Left lung (tissue), 14 donors: ENCODE measurements at places on chromosomes 2 and 18. TPM values are rescaled to one million over a fixed set of nuclear protein-coding genes. Genes with fewer than 3 reads are reported as not detected.
A peak's percentile ranks its signal among the peaks of the same experiment; 100 is the strongest.

The MGAT4A gene
- 17.9 TPM for polyA plus RNA-seq

The OR6B2 gene
- not detected for polyA plus RNA-seq

The PRLH gene
- not detected for polyA plus RNA-seq

The KIAA2012 gene
- 2.0 TPM for polyA plus RNA-seq

The COLEC12 gene
- 124 TPM for polyA plus RNA-seq

- DNase-seq: no peak
These were observed 4.2 kb downstream of the ADCY3 start for GRCh38 chr2:24915796-24916195.

DNA sequence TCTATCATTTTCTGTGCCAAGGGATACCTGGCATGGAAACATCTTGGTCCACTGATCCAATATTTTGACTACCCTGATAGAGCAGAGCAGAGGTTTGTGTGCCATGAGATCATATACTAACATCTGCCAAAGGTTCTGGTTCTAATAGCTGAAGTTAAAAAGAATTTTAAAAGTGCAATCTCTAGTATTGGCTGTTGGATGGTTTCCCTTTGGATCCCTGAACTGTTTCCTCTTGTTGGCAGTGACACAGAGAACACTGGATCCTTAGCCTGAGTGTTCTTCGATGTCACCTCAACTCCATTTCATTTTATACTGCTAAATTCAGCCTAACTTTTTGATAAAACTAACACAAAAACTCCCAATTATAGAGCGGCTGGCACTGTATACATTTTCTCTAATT is 169.3 kb upstream of the FBXO11 start:
- DNase-seq: no peak

GRCh38 chr18:62226047-62226446 is 39.0 kb downstream of the RELCH start:
- no peak for DNase-seq

DNA sequence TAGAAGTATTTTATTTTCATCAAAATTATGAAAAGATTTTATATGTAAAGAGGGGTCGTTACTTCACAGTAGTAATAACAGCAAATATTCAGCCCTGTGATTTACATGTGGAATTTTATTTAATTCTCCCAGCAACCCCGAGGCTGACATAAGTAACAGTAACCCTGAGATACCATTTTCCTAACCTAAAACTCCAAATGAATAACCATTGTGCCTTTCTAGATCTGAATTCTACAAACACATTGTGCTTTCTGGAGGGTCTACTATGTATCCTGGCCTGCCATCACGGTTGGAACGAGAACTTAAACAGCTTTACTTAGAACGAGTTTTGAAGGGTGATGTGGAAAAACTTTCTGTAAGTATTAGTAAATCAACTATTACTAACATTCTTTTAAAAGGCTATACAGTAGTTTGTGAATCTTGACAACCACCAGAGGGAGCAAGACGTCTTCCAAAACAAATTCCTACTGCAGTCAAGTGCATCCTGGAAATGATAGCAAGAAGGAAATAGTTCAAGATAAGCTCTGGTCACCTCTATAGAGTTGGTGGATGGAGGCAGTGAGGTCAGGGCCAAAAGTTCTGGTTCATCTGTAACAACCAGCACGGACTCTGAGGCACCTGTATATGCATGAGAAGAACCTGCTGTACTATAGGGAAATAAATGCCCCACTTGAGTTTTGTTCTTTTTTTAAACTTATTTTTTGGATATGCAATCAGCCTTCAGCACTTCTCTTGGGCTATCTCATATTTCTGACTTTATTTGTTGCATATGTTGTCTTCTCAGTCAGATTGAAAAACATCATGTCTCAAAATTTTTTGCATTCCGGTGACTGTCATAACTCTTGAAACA is 37.4 kb downstream of the ACTR2 start:
- peak; percentile 90 for DNase-seq

DNA sequence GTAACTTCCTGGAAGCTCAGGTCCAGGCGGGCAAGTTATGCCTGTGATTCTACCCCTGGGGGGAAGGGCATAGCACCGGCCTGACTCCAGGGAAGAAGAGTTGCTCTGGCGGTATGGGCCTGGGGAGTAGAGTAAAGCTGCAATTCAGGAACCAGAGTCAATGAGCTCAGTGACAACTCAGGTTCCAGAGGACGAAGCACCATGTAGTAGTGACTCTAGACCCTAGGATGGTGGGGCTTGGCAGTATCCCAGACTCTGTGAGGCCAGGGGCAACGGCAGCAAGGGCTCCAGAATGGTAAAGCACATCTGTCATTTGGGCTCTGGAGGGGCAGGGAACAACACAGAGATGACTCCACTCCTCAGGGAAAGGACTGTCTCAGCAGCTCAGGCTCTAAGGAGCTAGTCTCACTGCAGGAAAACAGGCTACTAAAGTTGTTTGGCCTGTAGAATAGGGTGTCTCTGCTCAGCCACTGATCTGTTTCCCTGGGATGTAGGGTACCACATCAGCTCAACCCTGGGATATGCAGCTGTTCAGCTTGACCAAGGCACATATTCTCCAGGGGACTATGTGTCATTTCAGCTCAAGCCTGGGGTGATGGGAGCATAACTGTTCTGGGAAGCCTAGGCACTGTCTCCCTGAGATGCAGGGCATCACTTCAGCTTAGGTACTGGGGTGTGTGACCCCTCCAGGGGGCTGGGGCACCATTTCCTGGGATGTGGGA is 36.2 kb upstream of the RHOB start:
- no peak for DNase-seq

- DNase-seq: peak; percentile 60
These were observed 23.4 kb upstream of the TMEM87B start for GRCh38 chr2:112031473-112032223.

DNA sequence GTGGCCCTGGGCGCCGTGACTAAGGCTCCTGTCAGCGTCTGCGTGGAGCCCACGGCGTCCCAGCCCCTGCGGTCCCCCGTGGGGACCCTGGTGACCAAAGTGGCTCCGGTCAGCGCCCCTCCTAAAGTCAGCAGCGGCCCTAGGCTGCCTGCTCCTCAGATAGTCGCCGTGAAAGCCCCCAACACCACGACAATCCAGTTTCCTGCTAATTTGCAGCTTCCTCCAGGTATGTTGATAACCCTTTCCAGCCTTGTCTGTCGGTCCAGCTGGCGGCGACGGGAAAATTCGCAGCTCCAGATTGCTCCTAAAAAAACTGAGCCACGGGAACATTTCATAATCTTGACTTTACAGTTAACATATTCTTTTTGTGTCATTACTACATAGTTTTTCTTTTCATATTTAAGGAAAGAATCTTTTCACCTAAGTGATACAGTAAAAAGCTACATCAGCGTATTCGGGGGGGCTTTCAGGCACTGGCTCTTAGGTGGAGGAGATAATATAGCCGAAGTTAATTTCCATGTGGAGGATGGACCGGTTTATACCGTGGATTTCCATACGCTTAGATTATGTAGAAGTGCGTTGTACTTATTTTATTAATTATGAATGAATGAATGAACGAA is 916 bp downstream of the TAF4B start:
- no peak for DNase-seq

GRCh38 chr2:159169187-159169586 is 117.3 kb downstream of the WDSUB1 start:
- no peak for DNase-seq

DNA sequence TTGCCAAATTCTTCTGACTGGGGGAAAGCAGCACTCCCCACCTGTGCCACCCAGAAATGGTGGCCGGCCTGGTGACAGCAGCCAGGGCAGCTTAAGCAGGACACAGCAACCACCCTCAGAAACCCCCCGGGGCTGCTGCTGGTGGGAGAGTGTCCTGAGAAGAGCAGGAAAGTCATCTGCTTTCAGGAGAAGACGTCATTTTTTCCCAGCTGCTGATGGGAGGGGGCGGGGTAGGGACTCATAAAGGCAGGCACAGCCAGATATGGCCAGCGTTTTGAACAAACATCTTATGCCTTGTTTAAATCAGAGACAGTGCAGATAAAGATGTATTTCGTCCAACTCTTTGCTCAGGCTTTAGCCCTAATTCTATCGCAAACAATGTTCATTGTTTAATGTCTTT is 139.5 kb downstream of the LRRC30 start:
- peak; percentile 29 for DNase-seq

DNA sequence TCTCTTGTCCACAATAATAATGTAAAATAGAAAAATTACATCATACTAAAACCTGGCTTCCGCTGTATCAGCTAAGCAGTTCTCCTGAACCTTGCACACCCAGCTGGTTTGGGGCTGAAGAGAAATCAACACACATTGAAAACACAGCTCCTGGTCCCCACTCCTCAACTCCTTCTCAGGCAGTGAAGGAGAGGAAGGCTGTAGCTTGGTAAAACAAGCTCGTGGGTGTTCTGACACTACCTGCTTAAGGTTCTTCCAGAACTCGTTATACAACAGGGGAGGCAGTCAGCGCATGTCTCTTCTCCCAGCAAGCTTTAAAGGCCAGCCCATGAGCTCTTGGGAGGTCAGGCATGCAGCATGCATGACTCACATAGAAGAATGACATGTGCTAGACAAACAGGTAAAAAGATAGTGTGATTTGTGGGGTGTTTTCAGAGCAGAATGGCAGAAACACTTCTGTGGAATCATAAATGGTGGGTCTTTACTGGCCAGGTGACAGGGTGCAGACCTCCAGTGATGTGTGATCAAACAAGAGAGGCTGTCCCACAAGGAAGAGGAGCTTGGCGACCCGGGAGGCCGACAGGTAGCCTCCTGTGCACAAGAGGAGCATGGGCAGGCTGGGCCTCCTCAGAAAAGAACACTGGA is 69.1 kb downstream of the UXS1 start:
- DNase-seq: no peak

DNA sequence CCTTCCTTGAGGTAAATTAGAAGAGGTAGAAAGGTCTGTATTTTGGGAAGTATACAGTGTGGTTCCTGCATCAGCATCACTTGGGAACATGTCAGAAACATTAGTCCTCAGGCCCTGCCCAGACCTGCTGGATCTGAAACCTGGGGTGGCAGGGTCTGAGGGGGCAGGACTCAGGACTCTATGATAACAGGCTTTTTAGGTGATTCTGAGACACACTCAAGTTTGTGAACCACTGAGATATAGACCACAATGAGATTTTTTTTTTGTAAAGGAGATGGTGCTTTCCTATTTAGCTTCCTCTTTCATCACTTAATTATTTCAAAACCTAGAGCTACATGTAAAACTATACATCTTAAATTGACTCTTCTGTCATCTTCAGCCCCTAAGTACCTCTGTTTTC is 262.7 kb upstream of the SPOPL start:
- DNase-seq: no peak

DNA sequence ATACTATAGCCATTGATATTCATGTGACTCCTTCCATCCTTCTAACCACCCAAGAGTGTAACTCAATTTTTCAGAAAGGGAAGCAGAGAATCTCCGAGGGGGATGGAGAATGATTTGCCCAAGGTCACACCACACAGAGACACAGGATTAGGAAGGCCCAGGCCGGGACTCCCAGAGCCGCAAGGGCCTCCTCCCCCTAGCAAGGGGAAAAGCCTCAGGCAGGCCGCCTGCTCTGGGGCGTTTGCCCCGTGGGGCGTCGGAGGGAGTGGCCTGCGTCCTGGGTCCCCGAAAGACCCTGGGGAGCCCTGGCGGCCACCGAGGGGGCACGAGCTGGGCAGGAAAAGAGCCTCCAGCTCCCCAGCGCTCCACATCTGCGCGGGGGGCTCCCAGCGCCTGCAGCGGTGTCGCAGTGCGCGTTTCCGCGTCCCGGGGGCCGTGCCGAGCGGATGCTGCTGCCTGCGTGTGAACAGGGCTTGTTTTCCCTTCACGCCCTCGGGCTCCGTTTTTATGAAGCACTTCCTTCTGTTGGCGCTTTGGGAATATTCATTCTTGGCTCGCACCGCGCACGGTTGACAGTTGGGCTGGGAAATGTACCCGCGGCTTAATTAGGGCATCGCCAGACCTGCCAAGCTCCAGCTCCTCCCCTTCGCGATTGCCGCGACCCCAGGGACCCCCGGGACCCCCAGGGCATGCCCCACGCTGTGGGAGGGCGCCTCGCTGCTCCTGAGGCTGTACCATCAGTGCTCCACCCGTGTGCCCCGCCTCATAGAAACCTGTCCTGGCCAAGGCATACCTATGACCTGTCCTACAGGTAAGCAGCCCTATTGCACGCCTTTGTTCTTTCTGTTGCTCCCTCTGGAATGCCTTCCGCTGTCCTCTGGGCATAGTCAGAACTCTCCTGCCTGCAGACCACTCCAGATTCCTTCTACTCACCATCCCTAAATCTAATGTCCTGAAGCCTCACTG is 158.9 kb upstream of the GLI2 start:
- DNase-seq: no peak

DNA sequence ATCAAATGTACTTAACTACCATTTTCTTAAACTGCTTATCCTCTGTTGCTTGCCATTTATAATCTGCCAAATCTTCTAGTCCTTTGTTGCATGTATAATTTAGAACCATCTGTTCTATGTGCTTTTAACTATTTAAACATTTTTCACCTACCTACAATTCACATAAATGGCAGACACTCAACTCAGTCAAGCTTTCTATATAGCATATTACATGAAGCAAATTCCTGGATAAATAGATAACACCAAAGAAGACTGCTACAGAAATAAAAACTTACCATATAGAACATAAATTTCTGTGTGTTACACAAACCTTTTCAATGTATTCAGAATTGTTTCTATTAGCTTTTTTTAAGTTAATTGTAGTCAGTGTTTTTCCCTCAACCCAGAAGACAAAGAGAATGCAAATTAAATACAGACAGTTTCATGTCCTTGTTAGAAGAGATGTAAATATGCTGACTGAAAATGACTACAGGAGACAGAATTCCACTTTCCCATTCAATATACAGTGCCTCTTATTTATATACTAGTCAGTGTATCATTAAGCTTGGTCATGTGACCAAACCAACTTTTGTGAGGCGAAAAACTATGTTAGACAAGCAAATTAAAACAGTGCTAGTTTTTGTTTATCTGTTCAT is 2.6 kb downstream of the BAZ2B start:
- no peak for DNase-seq

DNA sequence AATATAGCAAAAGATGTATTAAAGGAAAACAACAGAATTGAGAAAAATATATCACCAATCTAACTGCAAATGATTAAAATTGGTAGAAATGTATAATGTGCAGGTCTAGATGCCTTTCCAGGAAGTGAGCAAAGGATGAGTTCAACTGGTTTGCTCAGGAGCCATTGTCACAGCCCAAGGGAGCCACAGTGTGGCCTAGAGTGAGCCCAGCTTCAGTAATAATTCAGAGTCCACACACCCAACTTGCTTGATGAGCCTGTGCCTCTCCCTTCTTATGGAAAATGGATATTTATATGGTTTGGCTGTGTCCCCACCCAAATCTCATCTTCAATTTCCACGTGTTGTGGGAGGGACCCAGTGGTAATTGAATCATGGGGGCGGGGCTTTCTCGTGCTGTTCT is 92.2 kb upstream of the ASAP2 start:
- no peak for DNase-seq
